ENCODE measurements at places on chromosomes 6 and 20.

GRCh38 chr6:21804941-21805610 is 211.5 kb downstream of the SOX4 start:
- no peak for DNase-seq

DNA sequence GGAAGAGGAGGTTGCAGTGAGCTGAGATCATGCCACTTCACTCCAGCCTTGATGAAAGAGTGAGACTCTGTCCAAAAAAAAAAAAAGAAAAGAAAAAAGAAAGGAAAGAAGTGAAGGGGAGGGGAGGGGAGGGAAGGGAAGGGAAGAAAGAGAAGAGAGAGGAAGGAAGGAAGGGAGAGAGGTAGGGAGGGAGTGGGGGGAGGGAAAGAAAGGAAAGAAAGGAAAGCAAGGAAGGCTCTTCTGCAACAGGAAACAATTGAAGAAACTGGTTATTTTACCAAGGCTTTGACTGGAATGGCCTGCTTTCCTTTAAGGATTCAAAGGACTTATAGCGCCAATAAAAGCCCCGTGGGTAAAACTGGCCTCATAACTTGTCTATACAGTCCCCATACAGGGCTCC is 64.6 kb downstream of the ABHD12 start:
- no peak for DNase-seq

- DNase-seq = no peak
Measured at GRCh38 chr20:57620999-57621398, 773 bp upstream of the ZBP1 start.

- DNase-seq = peak; percentile 26
Measured at GRCh38 chr6:37665304-37665703, 32.4 kb downstream of the MDGA1 start.

DNA sequence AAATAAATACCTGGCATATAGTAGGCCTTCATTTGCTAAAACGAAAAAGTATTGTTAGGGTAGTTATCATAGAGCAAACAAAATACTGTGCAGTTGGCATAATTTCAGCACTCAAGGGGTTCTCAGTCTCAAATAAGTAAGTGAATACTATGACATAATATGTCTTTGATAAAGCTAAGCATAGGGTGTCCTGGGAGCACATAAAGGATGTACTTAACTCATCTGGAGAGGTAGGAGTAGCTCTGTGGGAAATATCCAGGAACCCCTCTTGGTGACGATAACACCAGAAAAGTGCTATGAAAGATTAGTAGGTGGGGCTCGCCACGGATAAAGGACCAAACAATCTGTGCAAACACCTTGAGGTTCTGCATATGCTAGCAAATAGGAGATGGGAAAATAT is 23.2 kb downstream of the VNN1 start:
- no peak for DNase-seq

DNA sequence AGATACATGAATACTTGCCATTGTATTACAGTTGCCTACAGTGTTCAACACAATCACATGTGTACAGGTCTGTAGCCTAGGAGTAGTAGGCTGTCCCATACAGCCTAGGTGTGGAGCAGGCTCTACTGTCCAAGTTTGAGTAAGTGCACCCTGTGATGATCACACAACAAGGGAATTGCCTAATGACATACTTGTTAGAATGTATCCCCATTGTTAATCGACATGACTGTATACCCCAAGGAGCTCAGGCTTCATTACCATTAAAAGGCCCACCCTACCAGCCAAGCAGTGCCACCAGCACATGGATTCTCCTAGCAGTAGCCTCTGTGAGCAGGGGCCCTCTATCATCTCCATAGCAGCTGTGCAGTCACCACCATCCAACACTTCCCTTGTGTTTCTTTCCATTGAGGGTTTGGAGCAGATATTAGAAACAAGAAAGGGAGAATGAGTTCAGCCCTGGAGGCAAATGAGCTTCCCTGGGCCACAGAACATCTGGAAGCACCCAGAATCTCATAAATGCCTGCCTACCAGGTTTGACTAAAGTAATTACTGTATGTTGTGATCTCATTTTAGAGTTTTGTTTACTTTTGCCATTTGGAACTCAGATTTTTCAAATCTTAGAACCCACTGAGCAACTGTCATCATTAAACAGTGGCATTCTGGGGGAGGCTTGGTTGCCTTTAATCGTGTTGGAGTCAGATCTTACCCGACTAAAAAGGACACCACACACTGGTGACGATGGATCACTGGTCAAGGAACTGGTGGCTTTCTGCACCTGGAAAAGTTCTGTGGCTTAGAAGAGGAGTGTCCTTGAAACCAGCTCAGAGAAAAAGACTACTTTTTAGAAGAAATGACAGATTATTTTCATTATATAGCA is 104.9 kb downstream of the TULP4 start:
- DNase-seq = no peak

GRCh38 chr6:6392214-6393068 is 72.0 kb upstream of the F13A1 start:
- no peak for DNase-seq

DNA sequence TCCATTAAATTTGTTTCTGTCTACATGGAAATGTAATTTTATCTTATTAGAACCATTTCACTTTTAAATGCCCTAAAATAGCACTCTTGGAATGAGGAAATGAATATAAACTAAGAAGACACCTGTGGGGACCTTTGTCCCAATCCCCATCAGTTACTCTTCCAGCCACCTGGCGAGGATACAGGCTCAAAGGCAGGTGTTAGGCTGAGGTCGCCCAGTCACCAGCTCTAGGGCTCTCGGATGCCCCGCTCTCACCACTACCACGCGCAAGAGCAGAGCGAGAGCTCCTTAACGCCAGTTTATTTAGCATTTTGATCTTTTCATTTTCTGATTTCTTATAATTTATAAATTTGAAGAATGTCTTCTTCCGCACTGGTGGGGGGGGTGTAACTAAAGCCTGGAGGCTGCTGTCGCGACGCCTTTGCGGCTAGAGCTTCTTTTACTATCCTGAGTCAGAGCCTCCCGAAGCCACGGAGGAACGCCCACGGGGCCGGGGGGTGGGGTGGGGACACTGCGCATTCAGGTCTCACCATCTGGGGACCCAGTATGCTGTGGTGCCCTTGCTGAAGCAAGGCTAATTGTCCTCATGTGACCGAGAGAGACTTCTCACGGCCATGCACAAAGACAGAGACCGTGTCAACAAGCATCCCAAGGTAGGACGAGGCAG is 38.7 kb upstream of the AFDN start:
- DNase-seq = no peak

GRCh38 chr6:110534731-110535492 is 58.5 kb upstream of the SLC22A16 start:
- no peak for DNase-seq

- no peak for DNase-seq
Measured at GRCh38 chr6:71205336-71205956, 83.2 kb upstream of the OGFRL1 start.

DNA sequence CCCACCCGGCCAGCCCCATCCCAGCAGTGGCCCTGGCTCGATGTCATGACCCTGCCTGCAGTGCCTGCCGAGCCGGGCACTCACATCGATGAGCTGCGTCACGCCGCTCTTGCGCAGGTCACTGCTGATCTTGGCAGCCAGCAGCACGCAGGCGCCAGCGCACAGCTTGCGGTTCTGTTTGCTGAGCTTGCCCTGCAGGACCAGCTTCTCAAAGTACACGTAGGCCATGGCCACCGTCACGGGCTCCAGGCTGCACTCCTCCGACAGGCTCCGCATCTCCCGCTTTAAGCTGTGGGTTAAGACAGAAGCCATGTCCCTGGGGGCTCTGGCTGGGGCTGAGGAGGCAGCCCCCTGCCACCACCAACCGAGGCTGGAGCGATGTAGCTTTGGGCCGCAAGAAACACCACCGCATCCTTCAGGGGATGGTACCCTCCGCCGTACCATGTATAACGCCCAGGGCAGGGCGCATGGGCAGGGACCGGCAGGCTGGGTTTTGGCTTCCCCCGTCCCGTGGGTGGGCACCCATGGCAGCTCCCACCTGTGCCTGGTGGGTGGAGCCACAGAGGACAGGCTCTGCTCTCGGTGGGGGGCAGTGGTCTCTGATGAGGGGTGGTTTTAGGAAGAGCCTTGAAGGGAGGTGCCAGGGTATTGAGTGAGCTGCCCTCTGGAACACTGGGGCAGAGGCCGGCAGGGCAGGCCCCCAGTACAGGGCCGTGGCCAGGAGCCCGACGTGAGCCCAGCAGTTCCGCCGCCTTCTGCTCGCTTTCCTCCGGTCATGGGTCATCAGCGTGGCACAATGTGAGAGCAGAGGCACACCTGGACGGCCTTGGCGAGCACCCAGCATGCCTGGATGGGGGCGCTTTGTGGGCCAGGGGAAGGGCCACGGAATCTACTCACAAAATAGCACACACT is 4.5 kb downstream of the RPS21 start:
- DNase-seq = no peak

DNA sequence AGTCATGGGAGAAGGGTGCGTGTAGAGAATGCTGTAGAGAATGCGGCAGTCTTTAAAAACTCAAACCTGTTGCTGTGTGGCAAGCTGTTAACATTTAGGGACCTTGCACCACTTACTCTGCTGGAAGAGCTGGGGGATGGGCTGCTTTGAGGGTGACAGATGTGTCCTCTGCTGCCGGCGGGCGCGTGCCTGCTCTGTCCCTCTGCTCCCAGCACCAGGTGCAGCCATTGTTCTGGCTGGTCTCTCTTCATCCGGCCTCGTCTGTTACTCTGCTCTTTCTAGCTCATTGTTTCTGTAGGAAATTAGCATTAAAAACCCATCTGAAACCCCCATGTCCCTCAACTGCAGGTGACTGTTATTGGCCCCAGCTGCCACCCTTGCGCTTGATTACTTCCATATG is 78.5 kb downstream of the CBFA2T2 start:
- DNase-seq = peak; percentile 99

GRCh38 chr6:74642101-74642500 is 563.8 kb downstream of the COL12A1 start:
- DNase-seq = no peak

DNA sequence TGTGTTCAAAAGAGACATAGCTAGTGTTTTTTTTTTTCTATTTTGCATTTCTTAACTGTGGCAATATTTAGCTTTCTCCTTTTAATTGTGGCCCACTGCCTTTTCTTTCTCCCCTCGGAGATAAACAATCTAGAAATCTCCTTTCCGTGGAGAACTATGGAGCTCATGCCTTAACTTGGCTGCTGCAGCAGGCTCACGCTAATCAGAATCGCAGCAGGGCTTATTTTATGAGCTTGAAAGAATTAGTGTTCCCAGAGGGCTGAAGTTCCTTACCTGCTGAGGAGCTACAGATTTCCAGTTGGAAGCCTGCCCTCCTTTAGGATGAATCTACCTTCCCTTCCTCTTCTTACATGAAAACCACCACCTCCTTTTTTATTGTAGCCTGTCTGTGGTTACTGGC is 35.6 kb downstream of the CTNNBL1 start:
- DNase-seq = no peak

DNA sequence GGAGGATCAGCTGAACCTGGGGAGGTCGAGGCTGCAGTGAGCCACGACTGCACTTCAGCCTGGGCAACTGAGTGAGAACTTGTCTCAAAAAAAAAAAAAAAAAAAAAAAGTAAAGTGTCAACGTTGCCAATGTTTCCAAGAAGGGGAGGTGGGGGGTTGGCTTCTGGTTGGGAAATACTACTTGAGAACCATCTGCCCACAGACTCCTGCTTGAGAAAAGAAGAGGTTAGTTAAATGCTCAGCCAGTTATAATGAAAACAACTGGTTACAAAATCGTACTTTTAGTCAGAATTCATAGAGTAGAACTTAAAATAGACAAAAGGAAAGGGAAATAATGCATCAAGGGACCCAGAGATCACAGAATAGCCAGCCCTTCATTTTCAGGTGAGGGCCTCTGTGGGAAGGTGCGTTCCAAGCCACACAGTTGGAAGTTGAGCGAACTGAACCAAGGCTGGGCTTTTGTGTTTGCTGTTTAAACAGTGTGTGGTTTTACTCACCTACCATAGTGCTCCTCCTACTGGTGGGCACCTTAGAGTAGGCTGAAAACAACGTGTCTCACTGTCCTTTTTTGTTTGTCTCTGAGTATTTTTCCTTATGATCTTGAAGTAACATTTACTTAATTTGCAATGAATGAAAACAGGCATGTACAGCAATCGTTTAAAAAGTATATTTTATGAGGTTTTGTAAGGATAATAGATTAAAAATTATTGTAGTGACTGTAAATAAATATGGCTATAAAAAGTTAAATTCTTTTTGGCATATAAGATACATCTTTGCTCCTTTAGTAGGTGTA is 200.7 kb downstream of the BCAS1 start:
- peak; percentile 30 for DNase-seq

DNA sequence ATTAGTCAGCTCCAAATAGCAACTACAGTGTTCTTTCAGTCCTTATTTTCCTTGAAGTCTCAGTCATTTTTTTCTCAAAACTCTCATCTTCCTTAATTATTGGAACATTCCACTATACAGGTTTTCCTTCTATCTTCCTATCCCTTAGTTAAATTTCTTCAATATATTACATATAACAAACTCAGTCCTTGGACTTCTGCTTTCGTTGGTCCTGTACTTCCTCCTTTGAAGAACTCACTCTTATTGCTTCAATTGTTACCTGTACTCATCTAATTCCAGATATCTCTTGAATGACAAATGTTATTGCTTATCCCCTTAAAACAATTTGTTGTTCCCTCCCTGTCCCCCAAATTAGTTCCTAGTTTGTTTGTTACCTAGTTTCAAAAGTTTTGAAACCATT is 67.7 kb upstream of the NOTCH4 start:
- DNase-seq = no peak

DNA sequence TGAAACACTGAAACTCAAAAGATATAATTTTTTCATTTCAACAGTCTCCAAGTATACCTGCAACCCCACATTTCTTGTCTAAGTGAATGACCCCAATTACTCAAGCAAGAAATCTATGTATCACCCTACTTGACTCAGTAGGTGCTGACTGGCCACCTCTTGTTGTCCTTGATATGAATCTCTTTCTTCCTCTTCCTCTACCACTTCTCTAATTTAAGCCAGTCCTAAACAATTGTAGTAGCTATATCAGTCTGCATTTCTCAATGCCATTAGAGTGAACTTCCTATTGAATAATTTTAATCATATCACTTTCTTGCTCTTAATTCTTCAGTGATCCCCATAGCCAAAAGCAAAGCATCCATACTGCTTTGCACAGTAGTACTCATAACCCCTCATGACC is 93.2 kb downstream of the NKAIN2 start:
- no peak for DNase-seq

DNA sequence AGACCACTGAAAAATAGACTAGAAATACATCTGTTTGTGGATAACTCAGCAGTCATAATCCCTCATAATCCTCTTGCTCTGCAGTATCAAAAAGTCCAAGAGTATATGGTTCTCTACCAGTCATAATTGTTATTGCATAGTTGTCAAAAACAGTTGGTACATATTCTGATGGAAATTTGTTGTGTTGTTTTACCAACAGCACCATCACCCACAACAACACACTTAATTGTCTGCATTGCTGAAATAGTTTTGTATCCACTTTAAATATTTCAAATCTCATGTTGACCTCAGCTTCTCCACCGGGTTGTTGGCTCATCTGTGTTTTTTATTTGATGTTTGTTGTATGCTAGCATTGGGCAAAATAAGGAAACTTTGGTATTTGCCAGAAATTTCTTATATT is 39.4 kb downstream of the ITCH start:
- no peak for DNase-seq

- no peak for DNase-seq
Measured at GRCh38 chr20:47703748-47704147, 81.5 kb downstream of the SULF2 start.

GRCh38 chr6:68633281-68633971 is 1.7 kb upstream of the ADGRB3 start:
- DNase-seq = no peak
